ENCODE measurements at places on chromosomes 2 and 18.

GRCh38 chr2:1672738-1673137, 71.6 kb downstream of the PXDN start:
- DNase-seq = no peak

GRCh38 chr18:59725142-59725541, 27.9 kb upstream of the CCBE1 start:
- DNase-seq = no peak

DNA sequence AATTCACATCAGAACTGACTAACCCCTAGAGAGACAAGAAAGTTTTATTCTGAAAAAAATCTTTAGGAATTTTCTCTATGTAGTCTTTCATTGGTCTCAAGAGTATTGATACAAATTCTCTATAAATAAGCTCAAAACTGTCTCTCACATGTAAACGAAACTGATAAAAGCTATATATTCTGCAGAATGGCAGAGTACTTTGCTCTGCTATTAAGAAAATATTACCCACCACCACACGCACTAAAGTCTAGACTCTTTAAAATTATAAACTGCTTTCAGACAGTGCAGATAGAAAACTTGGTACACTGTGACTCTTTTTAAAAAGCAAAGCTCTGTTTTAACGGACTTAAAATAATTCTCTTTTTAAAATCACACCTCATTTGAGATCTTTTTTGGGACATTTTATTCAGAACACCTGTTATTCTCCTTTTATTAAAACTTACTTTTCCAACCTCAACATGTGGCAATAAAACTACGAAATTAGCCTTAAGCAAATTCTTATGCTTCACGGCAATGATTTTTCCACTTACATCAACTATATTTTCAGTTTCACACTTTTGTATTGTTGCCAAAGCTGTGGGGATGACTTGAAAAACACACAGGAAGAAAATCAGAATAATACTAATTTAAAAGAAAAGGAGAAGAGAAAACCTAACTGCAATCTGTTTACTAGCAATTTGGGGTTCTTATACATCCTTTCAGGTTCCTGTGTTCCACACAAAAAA, 58.0 kb downstream of the CCDC88A start:
- peak; percentile 52 for DNase-seq

DNA sequence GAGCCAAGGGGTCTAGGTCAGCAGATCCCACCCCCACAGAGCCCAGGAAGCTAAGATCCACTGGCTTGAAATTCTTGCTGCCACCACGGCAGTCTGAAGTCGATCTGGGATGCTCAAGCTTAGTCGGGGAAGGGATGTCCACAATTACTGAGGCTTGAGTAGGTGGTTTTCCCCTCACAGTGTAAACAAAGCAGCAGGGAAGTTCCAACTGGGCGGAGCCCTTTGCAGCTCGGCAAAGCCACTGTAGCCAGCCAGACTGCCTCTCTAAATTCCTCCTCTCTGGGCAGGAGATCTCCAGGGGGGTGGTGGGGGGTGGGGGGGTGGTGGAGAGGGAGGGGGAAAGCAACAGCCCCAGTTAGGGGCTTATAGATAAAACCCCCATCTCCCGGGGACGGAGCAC, 419.5 kb downstream of the NUP35 start:
- no peak for DNase-seq

DNA sequence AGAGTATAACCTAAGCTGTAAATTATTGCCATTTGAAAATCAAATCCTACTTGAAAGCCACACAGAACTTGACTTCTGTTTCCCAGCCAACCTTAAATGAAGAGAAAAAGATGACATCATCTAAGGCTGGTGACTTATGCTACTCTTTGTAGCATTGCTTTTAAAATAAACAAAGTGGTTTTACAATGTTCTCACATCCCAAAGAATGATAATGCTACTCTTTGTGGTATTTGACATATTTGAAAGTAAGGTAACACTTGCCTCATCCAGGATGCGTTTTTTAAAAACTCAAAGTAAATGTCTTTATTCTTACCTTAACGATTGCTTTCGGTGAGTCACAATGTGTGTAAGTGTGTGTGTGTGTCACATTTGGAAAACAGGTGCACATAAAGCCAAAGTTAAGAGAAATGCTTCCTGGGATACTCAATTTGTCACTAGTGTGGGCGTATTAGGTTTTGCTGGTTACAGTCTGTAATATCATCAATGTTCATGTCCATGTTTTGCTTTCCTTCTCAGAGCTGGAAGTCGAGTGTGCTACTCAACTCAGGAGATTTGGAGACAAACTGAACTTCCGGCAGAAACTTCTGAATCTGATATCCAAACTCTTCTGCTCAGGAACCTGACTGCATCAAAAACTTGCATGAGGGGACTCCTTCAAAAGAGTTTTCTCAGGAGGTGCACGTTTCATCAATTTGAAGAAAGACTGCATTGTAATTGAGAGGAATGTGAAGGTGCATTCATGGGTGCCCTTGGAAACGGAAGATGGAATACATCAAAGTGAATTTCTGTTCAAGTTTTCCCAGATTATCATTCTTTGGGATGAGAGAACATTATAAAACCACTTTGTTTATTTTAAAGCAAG, 2.6 kb downstream of the PMAIP1 start:
- no peak for DNase-seq

GRCh38 chr2:218806346-218806978, 24.5 kb downstream of the CYP27A1 start:
- DNase-seq = peak; percentile 44

GRCh38 chr2:216583147-216583546, 50.1 kb upstream of the IGFBP2 start:
- DNase-seq = no peak

DNA sequence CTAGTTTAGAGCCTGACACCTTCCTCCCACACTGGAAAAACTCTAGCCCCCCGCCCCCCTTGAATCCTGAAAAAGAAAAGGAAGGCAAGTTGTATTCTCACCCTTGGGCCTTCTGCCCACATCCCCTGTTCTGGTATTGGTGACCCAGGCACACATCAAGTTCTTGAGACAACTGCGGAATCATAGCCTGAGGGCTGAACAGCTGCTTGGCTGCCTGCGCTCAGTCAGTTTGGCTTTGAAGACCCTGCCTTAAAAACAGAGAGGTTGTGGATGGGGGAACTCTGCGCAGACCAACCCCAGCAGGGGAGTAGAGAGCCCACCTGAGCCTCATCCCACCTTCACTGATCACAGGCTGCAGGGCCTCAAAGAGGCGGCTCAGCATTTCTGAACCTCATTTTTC, 229.2 kb downstream of the ANAPC1 start:
- DNase-seq = no peak

DNA sequence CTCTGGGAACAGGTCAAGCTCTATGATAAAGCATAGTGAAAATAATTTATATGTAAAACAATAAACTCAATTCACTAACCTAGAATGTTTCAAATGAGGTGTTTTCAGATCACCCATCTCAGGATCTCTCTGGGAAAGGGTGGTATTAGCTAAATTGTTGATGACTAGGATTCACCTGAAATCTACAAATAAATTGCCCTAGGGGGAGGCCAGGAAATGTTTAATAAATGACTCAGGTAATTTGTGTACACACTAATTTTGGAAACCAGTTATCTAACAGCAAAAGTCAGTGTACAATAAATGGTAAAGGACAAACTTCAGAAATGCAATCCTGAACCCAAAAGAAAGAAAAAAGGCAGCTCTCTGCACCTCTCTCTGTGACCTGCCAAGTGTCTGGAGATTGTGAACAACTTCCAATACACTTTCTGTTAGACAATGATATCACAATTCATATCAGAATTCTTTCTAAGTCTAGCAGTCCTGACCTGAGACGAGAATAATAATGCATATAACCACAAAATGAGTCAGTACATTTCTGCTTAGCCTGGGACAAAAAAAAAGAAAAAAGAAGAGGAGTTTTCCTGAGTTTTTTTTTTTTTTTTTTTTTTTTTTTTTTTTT, 760.0 kb downstream of the EPHA4 start:
- DNase-seq = no peak

- DNase-seq = no peak
Observed at GRCh38 chr2:85763831-85764230, 10.0 kb downstream of the ATOH8 start.

- no peak for DNase-seq
Observed at GRCh38 chr2:67259556-67260342, 137.4 kb upstream of the ETAA1 start.

- DNase-seq = no peak
Observed at GRCh38 chr2:7704296-7704865, 787.2 kb downstream of the RNF144A start.

DNA sequence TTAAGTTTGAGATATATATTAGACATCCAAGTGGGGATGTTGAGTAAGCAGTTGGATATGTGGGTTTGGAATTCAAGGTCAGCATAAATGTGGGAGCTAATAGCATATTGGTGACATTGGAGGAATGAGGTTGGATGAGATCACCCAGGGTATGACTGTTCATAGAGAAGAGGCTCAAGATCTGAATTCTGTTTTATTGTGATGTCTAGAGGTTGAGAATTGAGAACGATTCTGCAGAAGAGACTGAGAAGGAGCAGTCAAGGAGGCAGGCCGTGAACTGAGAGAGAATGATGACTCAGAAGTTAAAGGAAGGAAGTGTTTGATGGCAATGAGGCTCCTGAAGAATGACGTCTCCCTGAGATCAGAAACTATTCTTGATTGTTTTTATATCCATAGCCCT, 5.9 kb downstream of the SERPINB11 start:
- DNase-seq = no peak

- peak; percentile 69 for DNase-seq
Observed at GRCh38 chr2:179842498-179843153, 18.8 kb downstream of the ZNF385B start.

Measured in Karpas-422 (cell line).